ENCODE measurements at places on chromosomes 12 and 14.

- DNase-seq = no peak
These were observed 155.7 kb downstream of the NRXN3 start for GRCh38 chr14:78325911-78326310.

- no peak for DNase-seq
These were observed 135.2 kb upstream of the RFLNA start for GRCh38 chr12:124159655-124160054.

DNA sequence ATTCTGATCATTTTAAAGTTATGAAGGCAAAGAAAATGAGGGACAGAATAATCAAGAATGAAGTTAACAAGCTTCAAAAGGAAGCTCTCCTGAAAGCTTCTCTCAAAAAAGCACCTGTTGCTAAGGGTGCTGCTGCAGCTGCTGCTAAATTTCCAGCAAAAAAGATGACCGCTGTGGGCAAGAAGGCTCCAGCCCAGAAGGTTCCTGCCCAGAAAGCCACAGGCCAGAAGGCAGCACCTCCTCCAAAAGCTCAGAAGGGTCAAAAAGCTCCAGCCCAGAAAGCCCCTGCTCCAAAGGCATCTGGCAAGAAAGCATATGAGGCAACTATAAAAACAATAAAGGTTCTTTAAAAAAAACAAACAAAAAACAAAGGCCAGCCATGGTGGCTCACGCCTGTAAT is 52.7 kb upstream of the NR2C1 start:
- no peak for DNase-seq

DNA sequence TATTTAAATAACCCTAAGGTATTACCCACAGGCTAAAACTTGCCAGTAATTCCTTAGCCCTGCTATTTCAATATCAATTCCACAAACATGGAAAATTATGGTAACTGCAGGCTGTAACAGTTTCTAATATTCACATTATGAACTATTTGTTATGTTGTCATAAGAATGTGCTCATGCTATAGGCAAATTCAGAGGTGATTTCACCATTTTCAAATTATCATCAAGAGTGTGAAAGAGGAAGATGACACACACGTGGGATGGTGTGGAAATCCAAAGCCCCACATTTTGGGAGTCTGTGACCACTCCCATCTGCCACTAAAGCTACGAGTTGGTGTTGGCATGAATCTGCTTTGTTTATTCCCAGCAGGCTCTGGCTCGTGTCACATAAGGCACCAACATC is 5.9 kb upstream of the MYO1A start:
- peak; percentile 51 for DNase-seq

DNA sequence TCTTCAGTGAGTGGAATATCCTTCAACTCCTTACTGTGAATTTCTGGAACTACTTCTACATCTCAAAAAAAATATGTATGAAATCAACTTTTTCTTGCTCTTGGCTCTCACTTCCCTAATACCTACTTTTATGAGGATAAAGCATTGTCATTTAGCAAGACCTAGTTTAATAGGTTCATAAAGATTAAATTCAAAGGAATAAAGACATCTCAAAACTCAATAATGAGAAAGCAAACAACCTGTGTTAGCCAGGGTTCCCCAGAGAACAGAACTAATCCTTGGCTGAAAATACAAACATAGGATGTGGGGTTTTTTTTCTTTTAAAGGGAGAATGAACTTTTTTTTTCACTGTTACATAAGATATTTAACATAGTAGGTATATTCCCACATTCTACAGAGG is 57.9 kb downstream of the SCFD1 start:
- DNase-seq = no peak

DNA sequence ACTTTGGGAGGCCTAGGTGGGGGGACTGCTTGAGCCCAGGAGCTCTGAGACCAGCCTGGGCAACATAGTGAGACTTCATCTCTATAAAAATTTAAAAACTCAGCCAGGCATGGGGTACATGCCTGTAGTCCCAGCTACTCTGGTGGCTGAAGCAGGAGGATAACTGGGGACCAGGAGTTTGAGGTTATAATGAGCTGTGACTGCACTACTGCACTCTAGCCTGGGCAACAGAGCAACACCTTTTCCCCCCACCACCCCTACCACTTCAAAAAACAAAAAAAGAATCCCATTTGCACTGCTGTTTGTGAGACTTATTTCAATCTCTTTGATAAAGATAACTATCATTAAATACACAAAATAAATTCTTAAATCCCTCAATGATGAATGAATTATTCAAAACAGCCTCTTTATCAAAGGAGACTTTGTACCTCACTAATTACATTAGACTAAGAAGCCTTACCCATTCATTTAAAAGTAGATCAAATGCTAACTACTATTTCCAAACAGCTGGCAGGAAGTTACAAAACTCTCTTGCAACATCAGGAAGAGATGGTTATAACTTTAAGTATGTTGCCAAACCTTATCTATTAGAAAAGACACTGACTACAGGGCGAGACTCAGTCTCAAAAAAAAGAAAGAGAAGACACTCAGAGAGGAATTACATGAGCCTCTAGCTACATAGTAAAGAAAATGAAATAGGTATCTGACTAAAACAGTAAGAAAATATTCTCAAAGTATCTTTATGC is 14.7 kb downstream of the BLTP3B start:
- peak; percentile 92 for DNase-seq

GRCh38 chr14:94305620-94306019 is 12.6 kb upstream of the SERPINA10 start:
- no peak for DNase-seq

- DNase-seq = no peak
These were observed 217.4 kb upstream of the PWP1 start for GRCh38 chr12:107468182-107468581.

DNA sequence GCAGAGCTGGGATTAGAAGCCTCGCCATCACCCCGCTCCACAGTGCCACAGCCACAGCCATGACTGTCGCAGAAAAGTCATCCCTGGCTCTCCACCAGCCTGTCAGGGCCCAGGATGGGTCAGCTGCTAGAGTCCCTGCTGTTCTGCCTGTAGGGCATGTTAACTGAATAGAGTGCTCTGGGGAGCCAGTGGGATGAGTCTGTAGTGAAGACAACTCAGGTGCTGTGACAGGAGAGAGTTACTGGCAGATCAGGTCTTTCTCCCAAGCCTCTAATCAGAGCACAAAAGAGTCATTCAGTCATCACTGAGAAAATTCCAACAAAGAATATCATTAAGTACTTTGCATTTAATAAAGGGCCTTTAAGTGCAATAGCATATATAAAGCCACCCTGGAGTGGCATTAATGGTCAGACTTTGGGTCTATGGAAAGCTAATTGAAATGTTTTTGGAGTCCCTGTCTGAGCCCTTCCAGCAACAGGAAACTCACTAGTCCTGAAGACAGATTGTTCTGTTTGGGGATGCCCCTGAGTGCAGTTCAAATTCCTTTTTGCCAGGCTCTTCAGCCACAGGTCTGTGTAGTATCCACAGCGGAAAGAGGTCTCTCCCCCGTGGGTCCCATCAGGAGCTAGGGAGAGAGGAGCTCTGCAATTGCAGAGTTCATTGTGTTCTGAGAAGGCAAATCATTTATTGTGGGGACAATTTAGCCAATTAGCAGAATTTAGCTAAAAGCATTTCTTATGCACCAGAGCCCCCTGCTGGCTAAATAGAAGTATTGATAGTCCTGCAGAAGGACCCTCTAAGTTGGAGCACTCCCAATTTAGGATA is 45.2 kb upstream of the C14orf132 start:
- peak; percentile 50 for DNase-seq

All from AML-193 (cell line).